HT1080 (cell line): ENCODE measurements at places on chromosomes 5 and 9. TPM values are rescaled to one million over a fixed set of nuclear protein-coding genes. Genes with fewer than 3 reads are reported as not detected.

The OR2Y1 gene
- not detected in 2 replicates for total RNA-seq

The FBN2 gene
- 12.8 and 14.0 TPM in 2 replicates for total RNA-seq

The LCP2 gene
- total RNA-seq: 0.50 TPM in 1 of 2 replicates, not detected in the other

The KDM4C gene
- total RNA-seq: 10.1 and 11.5 TPM in 2 replicates

The OTP gene
- total RNA-seq: not detected in 2 replicates

The HTR1A gene
- total RNA-seq: not detected in 2 replicates

The LECT2 gene
- not detected in 2 replicates for total RNA-seq

The PCDHB3 gene
- total RNA-seq: 0.03 TPM in 1 of 2 replicates, not detected in the other

The AGXT2 gene
- not detected in 2 replicates for total RNA-seq

The SLC46A2 gene
- total RNA-seq: not detected in 2 replicates

The ESM1 gene
- 27.1 and 27.7 TPM in 2 replicates for total RNA-seq

The PCDHB5 gene
- total RNA-seq: 0.10 and 0.90 TPM in 2 replicates

The SNX30 gene
- 7.7 and 8.1 TPM in 2 replicates for total RNA-seq

The ARID3C gene
- total RNA-seq: not detected in 2 replicates

The MEIKIN gene
- not detected in 2 replicates for total RNA-seq

The EGFLAM gene
- total RNA-seq: 0.13 TPM in 1 of 2 replicates, not detected in the other

The CARD9 gene
- 0.43 and 0.66 TPM in 2 replicates for total RNA-seq

The CMBL gene
- total RNA-seq: 18.6 and 19.9 TPM in 2 replicates

The CDX1 gene
- total RNA-seq: not detected in 2 replicates

The MUSK gene
- not detected in 2 replicates for total RNA-seq

The FBP1 gene
- not detected in 2 replicates for total RNA-seq

The LCN1 gene
- 0.33 TPM in 1 of 2 replicates, not detected in the other for total RNA-seq

The FGD3 gene
- 0.06 TPM in 1 of 2 replicates, not detected in the other for total RNA-seq

The FAM169A gene
- 3.8 and 6.6 TPM in 2 replicates for total RNA-seq
